ENCODE measurements at places on chromosomes 13 and 19.
A peak's percentile ranks its signal among the peaks of the same experiment; 100 is the strongest.

GRCh38 chr13:80361883-80362327 lies 21.0 kb upstream of the SPRY2 start:
- peak; percentile 39 for DNase-seq

- DNase-seq = no peak
These were observed at the start of gene PPP1R13L for GRCh38 chr19:45404557-45405434. Gene PPP1R13L, minus strand, starts transcription at chr19:45405069. Its CDS starts 6,751 bp downstream, at chr19:45398318.

DNA sequence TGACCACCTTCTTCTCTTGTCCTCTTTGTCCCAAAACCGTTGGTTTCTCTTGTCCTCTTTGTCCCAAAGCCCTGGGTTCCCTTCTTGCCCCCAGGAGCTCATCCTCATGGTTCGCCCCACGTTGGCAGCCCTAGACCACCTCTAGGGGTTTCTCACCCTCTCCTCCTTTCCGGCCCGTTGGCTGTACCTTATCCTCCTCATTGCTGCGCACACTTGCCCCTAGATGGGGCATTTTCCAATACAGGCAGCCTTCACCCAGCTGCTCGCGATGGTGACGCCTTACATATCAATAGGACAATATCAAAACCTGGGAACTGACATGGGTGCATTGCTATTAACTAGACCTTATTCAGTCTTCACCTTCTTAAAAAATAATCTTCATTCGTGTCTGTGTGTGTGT lies 86.5 kb downstream of the IPO5 start:
- no peak for DNase-seq

DNA sequence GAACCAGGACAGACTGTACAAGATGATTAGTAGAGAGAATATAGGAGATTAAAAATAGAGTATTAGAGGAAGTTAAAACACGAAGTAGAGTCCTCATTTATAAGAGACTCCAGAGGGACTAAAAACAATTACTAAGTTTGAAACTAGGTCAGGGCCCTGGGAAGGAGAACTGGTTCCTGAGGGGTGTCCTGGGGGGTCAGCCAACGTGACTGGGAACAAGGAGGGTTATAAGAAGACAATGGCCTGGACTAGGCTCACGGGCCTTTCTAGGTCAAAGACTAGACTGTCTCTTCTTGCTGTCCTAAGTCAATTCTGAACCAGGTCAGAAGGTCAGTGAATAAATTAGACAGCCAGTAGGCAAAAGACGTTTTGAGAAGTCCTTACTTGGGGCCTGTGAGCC lies 165.3 kb downstream of the IER2 start:
- peak; percentile 24 for DNase-seq

DNA sequence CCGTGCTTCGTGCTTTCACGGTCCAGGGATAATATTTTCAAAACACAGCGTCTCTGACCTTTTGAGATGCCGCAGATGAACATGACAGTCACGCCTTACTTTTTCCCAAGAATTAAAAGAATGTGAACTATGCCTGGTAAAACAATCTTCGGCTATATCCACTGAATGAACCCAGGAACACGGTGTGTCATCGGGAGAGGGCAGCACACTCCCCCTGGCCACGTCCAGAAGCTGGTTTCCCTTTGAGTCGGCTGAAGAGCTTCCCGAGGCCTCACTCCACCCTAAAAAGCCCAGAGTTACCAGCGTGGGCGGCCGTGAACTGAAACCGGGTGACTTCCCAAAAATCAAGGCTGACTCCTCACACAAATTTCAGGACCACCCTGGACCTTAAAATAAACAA lies 22.9 kb upstream of the SHISA2 start:
- no peak for DNase-seq

DNA sequence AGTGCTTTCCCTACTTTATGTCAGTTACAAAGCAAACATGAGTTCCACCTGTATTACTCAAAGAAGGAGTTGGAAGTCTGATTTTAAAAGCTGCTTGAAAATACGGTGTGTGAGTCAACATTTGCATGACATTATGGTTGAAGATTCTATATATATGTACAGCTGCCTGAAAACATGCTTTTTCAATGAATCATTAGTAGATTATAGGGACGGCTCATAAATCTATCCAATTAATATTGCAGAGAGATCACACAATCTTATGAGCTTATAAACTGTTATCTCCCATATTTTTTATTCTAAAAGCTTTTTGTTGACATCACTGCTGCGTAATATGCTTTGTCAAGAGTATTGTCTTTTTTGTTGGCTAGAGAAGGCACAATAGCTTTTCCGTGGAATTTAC lies 873.8 kb downstream of the SLITRK6 start:
- DNase-seq = no peak

DNA sequence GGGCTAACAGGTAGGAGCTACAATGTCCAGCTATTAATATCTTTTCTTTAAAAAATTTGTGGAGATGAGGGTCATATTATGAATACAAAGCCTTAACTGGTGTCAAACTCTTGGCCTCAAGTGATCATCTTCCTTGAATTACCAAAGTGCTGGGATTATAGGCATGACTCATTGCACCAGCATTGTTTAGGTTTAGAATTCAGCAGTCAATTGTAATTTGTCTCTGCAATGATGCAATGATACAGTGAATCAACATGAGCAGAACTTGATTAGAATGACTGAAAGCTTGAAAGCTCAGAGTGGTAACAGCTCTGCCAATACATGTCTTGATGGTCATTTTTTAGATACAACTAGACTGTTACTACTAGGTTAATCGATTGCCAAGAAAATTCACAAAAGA lies 752.8 kb upstream of the MIR17HG start:
- DNase-seq = peak; percentile 57

DNA sequence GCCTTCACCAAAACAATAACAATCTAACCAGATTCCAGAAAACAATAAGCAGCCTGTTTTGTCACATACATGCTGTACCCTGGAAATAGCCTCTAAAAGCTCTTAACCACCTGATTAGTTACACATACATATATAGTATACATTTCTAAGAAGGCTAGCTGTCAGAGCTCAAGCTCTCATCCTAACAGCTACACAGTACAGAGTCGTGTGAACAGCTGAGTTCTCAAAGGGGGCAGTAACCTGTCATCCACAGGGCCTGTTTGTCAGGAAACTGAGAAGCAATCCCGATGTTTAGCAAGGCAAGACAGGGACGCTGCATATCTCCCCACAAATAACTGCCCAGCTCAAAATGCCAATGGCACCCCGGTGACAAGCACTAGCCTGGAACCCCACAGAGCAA lies 56.9 kb downstream of the STK24 start:
- no peak for DNase-seq

- no peak for DNase-seq
These were observed 336.1 kb downstream of the SHISA2 start for GRCh38 chr13:25715760-25716159.

DNA sequence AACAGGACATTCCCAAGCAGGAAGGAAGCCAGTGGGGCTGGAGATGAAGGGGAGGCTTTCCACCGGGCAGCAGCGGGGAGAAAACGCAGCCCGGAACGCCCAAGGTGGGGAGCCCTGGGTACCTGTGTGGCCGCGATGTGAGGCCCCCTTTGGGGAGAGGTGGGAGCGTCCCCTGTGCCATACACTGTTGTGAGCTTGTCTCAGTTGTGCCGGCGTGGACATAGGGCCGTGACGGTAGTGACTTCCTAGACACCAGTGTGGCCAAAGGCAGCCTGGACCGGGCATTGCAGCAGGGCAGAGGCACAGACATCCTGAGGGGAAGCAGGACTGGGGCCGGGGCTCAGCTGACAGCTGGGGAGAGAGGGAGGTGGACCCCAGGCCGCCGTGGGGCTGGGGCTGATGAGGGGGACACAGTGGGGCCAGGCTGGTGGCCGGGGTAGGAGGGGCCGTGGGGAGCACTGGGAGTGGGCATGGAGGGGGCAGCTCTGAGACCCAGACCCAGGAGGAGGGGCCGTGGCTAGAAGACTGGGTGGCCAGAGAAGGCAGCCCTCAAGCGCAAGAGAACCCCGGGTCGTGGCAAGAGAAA lies 38.5 kb upstream of the TFDP1 start:
- DNase-seq = no peak

DNA sequence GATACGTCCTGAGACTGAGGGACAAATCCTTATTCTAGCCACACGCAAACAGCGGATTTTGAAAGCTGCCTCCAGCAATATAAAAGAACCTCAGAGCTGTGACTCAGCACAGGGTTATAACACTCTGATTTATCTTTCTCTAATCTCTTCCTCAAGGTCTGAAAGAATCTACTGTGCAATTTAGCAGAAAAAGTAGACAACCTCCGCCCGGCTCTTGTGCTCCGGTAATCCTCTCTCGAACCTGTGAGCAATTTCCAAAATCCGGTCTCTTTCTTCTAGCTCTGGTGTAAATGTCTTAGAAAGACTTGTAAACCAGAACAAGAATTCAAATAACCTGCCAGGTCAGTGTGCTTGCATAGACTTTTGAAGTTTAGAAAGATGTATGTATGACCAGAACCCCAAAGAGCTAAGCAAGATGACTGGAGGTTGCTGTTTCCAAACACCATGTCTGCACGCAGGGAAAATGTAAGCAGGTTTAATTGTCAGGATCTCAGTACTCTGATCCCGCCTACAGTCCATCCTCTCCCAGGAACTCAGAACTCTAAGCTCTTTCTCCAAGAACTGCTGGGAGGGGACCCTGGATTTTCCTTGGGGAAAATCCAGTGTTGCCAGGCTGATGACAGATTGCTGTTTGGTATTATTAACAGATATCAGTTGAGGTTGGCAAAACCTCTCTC lies 338.1 kb downstream of the RFC3 start:
- no peak for DNase-seq

DNA sequence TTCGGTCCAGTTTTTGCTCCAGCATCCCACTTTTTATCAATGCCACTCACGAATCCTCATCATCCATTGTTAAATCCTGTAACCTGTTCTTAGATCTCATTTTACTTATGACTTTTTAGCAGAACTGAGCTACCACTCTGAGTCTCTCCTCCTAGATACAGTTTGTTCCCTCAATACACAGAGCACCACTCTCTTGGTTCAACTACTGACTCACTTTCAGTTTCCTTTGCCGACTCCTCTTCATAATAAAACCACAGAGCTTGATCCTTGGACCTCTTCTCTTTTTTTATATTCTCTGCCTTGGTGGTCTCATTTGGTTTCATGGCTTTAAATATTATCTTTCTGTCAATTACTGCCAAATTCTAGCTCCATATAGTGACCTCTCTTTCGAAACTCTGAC lies 150.3 kb downstream of the SLITRK5 start:
- peak; percentile 54 for DNase-seq

DNA sequence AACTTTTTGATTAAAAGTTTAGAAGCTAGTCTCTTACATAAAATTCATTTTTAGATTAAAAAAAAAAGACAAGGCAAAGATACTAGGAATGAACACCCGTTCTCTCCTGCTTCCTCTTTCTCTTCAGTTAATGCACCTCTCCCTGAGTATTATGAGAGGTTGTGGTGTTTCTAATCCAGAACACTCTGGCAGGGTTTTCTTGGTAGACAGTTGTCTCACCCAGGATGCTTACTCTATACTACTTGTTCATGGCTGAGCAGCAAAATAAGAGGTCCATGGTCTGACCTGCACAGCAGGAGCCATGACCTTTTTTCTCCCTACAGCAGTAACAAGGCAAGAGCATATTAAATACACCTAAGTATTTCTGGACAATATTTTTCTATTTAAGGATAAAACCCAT lies 62.0 kb downstream of the MICU2 start:
- peak; percentile 74 for DNase-seq

GRCh38 chr13:109900741-109901140 lies 114.4 kb upstream of the IRS2 start:
- DNase-seq = no peak

DNA sequence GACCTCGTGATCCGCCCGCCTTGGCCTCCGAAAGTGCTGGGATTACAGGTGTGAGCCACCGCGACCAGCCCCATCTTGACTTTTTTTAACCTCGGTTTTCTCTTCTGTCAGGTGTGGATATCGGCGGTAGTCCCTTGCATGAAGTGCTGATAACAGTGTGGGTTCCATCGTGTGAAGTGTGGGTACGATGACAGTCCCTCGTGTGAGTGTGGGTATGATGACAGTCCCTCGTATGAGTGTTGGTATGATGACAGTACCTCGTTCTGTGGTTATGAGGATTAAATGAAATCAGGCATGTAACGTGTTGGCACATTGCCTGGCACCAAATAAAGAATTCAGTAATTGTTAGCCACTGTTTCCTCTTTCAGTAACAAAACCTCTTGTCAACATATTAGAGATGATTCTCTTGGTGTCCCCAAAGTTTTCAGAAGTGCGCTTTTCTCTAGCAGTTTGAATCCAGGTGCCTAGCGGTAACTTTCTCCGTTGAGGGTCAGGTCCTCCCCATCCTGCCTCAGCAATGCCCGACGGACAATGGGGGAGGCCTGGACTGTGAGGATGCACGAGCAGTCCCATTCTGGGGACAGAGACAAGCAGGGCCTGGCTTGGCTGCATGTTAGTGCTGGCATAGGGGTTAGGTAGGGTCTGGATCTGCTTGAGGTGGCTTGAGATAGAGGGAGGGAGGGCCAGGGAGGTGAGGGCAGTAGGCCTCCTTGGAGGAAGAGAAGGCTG lies 15.3 kb downstream of the GATAD2A start:
- DNase-seq = peak; percentile 95

DNA sequence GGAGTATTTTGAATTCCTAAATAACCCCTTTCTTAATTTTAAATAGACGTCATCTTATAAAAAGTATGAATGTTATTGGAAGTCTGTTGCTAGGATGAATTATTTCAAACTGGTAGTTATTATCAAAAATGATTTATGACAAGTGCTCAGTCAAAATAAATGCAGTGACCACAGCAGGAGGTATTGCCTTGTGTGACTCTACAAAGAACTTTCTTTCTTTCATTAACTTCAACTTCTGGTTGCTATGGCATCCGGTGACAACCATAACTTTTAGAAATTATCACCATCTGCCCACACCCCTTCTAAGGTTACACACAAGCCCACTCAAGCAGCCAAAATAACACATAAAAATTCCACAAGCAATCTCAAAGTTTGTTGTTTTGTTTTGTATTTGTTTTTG lies 189.9 kb downstream of the DACH1 start:
- no peak for DNase-seq

- DNase-seq = no peak
These were observed 11.6 kb downstream of the MAP4K1 start for GRCh38 chr19:38606131-38606530.

DNA sequence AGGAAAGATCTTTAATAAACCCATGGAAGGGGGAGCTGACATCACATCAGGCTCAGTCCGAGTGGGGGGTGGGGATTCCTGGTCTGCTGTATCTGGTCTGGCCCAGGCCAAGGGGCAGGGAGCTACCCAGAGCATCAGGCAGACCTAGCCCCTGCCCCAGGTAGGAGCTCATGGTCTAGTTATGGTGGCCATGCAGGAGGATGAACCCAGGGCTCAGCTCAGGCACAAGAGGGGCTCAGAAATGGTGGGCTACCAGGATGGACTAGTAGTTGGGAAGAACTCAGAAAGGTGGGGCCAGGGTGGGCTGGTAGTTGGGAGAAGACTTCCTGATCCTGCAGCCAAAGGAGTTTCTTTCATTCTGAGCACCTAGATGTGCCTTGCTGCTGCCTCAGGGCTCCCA lies 14.3 kb downstream of the VSTM2B start:
- no peak for DNase-seq

DNA sequence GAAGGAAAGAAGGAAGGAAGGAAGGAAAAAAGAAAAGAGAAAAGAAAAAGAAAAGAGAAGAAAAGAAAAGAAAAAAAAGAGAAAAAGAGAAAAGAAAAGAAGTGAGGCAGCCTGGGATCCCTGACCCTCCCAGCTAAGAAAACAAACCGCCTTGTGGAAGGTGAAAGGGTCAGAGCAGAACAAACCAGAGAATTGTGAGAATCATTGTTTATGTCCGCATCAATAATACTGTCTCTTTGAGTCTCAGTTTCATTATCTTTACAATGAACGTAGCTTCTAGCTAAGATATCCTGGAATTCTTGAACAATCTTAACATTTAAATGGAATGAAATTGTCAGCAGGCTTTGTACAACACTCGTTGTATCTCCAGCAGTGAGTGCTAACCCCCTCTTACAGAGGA lies 66.4 kb upstream of the SERP2 start:
- no peak for DNase-seq

Data from MV-4-11 (cell line).